ENCODE measurements at places on chromosomes 2 and 18. TPM values are rescaled to one million over a fixed set of nuclear protein-coding genes. Genes with fewer than 3 reads are reported as not detected.

Gene FBLN7
- 5.8 TPM for total RNA-seq

Gene LANCL1
- 22.9 TPM for total RNA-seq

Gene POTEC
- total RNA-seq: not detected

Gene C2orf66
- total RNA-seq: 1.1 TPM

Gene CHRND
- total RNA-seq: not detected

Gene FAM228A
- not detected for total RNA-seq

Gene EN1
- total RNA-seq: not detected

Gene CEBPZOS
- 18.3 TPM for total RNA-seq

Gene RTP5
- total RNA-seq: not detected

Gene NT5C1B
- total RNA-seq: not detected

Gene SLC9A4
- total RNA-seq: not detected

Gene FBXO36
- 1.9 TPM for total RNA-seq

Gene RNF144A
- total RNA-seq: 65.3 TPM

Gene COLEC12
- 13.2 TPM for total RNA-seq

Gene ATP6V1C2
- not detected for total RNA-seq

Gene POTEI
- total RNA-seq: 0.06 TPM

Gene GBX2
- total RNA-seq: 5.3 TPM

Gene UGT1A4
- total RNA-seq: 0.12 TPM

Gene ZSWIM2
- not detected for total RNA-seq

Gene GALNT1
- total RNA-seq: 183 TPM

Gene CRYGC
- total RNA-seq: not detected
